ENCODE measurements at places on chromosomes 1 and 21. TPM values are rescaled to one million over a fixed set of nuclear protein-coding genes. Genes with fewer than 3 reads are reported as not detected.

DNA sequence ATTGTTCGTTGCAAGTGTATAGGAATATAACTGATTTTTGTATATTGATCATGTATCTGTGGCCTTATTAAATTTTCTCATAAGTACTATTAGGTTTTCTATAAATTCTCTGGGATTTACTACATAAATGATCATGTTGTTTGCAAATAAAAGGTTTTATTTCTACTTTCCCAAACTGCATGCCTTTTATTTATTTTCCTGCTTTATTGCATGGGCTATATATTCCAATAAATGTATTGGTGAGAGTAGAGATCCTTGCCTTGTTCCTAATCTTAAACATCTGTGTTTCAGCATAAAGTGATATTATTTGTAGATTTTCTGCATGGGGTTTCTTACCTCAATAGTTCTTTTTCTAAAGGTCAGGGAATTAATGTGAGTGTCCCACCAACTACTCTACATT is 107.0 kb upstream of the CD55 start:
- no peak for DNase-seq

DNA sequence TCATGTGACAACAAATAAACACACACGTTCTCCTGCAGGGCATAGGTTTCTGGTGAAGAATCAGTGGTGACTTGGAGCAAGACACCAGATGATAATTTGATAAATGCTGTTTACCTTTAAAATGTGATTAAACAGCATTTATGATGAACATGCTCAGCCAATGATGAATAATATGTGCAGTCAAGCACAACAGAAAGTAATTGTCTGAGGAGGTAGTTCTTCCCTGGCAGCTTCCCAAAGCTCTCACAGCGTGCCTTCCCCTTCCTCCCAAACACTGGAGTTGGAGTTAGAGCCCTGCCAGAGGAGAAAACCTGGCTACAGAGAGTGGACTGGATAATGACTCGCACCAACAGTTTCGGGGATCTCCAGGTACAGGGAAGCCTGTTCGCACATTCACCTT is 463.5 kb downstream of the SMYD3 start:
- DNase-seq, result no peak

GRCh38 chr1:90925928-90926869 is 95.6 kb downstream of the ZNF644 start:
- no peak for DNase-seq

GRCh38 chr1:193680247-193680923 is 494.0 kb upstream of the B3GALT2 start:
- DNase-seq, result no peak

- no peak for DNase-seq
Measured at GRCh38 chr1:167121375-167122120, 27.7 kb downstream of the STYXL2 start.

- no peak for DNase-seq
Measured at GRCh38 chr1:53712276-53712675, 26.7 kb downstream of the GLIS1 start.

- no peak for DNase-seq
Measured at GRCh38 chr1:41291195-41291594, 49.1 kb upstream of the SCMH1 start.

SLC35F3 gene
- not detected for total RNA-seq

- no peak for DNase-seq
Measured at GRCh38 chr1:61992257-61992656, 202.4 kb upstream of the L1TD1 start.

CSF1 gene
- total RNA-seq, result 13.6 TPM

DNA sequence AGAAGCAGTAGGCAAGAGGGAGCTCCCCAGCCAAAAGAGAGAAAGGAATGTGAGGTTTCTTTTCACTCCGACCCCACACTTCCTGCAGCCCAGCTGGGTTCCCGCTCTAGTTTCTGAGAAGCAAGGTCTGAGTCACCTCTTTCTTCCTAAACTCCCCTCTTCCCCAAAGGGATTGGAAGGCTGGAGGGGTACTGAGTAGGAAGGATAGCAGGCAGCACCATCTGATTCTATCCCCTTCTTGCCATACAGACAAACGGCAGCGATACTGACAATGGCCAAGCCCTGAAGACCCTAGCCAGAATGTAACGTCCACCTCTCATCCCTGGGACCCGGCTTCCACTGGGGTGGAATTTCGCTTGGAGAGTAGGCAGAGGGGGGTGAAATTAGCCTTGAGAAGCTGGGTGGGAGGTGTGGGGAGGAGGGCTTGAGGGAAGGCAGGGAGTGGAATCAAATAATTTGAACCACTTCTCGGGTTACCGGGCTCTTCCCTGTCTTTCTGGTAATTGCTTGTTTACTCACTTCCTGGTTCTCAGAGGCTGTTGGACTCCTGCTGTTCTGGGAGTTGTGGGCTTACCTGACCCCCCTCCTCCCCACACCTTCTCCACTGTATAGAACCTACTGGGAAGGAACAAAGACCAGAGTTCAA is 13.2 kb downstream of the IER5 start:
- no peak for DNase-seq

DNA sequence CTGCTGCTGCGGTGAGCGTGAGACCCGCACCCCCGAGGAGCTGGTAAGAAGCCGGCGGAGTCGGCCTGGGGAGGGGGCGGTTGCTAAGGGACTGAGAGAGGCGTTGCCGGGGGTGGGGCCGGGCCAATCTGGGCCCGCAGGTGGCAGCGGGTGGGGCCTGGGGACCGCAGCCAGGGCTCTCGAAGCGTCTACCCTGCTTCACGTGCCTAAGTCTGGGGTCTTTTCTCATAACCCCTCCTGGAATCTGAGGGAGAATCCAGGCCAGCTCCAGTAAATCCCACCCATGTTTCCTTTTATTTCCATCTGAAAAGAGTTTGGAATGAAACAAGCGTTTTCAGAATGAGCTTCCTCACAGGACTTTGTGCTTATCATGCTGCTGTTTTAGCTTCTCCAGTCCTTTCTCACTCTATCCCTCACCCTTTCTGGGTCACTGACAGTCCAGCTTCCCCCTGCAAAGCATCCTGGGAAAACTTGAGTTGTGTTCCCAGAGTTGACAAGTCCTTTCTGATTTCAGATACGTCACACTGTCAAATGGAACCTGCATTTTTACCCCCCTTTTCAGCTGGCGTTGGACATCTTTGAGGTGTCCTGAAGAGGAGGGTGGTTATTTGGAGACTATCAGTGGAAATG is 431 bp downstream of the CLCN6 start:
- DNase-seq, result no peak

- no peak for DNase-seq
Measured at GRCh38 chr1:37476087-37476452, 1.7 kb downstream of the ZC3H12A start.

- DNase-seq, result no peak
Measured at GRCh38 chr1:223269006-223269405, 95.0 kb downstream of the SUSD4 start.

GRCh38 chr1:248740876-248741275 is 14.7 kb downstream of the LYPD8 start:
- DNase-seq, result no peak

GRCh38 chr1:240539769-240540414 is 72.1 kb downstream of the GREM2 start:
- no peak for DNase-seq

CHI3L2 gene
- 0.46 TPM for total RNA-seq

MARCKSL1 gene
- 23.2 TPM for total RNA-seq

DNA sequence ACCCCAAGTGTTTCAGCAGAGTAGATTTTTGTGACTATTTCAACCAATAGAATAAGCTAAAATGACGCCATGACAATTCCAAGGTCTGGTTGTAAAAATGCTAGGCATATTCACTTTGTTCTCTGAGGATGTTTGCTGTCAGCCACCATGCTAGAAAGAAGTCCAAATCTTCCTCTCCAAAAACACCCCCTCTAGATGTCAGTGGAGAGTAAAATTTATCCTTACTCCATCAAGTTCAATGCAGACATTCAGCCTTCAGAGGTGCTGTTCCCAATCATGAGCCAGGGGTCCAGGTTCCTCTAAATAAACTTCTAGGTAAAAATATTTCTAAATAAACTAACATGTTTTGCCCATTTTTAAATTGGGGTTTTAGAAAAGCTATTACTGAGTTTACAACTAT is 395.4 kb upstream of the ADAMTS5 start:
- no peak for DNase-seq

- no peak for DNase-seq
Measured at GRCh38 chr1:53016705-53017104, 45.3 kb upstream of the PODN start.

Measured in right lobe of liver (tissue), 6 donors.